Activated CD4-positive, alpha-beta T cell treated with anti-CD3 and anti-CD28 coated beads, Interleukin-2, amount 10 ng/mL, durations not matched to agents 7 days and 5 days (primary cell): ENCODE measurements at places on chromosomes 1 and 21.

GRCh38 chr1:64505232-64505943 is 35.5 kb downstream of the CACHD1 start:
- peak; percentile 58 for DNase-seq

GRCh38 chr1:19081218-19081893 is 124.9 kb upstream of the IFFO2 start:
- DNase-seq = no peak

- DNase-seq = peak; percentile 50
Observed at GRCh38 chr1:229430761-229431283, 3.1 kb downstream of the ACTA1 start.

GRCh38 chr1:82600314-82600713 is 799.6 kb downstream of the ADGRL2 start:
- DNase-seq = no peak

GRCh38 chr1:203099805-203100515 is 14.1 kb upstream of the MYOG start:
- DNase-seq = peak; percentile 3

DNA sequence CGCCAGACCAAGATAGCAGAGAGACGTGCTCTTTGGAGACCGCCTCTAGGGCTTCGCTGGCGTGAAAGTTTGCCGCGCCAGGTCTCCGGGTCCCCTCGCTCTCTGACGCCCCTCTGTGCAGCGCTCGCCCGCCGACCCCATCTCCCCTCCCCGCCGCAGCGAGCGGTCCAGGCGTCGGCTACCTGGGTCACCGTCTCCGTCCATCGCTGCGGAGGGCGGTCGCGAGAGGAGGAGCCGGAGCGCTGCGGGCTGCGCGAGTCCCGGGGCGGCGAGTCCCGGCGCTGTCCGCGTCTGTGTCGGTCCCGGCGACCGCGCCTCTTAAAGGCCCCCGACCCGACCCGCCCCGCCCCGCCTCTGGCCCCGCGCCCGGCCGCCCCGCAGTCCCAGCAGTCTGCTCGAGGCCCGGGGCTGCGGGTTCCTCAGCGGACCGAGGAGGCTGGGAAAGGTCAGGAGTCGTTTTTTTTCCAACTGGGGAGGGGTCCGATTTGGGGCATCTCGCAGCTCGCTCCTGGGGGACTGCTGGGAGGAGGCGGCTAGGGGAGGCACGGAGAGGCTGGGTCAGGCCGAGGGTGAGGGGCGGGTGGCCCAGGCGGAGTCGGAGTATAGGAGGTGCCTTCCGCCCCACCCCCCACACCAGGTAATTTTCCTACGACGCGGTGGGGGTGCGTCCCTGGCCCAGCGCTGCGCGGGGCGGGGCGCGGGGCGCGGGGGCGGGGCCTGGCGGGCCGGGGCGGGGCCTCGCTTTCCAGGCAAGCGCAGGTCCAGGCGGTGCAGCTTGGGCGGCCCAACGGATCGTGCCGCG is at the start of the genes FBXO2 and FBXO44:
TSS of gene FBXO2 (minus strand) at position 293 of the 802 bp plus-strand sequence. CDS start at position 204, 89 bp downstream.
TSS of gene FBXO44 (plus strand) at position 741 of the 802 bp plus-strand sequence. CDS start 959 bp downstream, outside the sequence.
- DNase-seq = peak; percentile 69

DNA sequence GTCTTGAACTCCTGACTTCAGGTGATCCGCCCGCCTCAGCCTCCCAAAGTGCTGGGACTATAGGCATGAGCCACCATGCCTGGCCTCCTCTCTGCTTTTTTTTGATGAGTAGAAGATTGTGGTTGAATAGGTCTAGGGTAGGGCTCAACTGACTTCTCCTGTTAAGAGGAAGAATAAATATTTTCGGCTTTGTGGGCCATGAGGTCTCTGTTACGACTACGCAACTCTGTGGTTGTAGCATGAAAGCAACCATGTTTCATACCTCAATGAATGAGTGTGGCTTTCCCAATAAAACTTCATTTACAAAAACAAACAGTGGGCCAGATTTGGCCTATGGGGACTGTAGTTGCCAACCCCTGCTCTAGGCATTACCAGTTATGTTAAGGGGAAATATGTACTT is 67.8 kb downstream of the NID1 start:
- DNase-seq = no peak

- no peak for DNase-seq
Observed at GRCh38 chr21:25689226-25689625, 45.5 kb downstream of the ATP5PF start.

GRCh38 chr1:143698016-143698415 is 273.8 kb downstream of the FAM72C start:
- DNase-seq = no peak
